Activated naive CD4-positive, alpha-beta T cell treated with Interleukin-2 at 50 U/mL for 16 hours (primary cell): ENCODE measurements at places on chromosomes 3 and 15.

DNA sequence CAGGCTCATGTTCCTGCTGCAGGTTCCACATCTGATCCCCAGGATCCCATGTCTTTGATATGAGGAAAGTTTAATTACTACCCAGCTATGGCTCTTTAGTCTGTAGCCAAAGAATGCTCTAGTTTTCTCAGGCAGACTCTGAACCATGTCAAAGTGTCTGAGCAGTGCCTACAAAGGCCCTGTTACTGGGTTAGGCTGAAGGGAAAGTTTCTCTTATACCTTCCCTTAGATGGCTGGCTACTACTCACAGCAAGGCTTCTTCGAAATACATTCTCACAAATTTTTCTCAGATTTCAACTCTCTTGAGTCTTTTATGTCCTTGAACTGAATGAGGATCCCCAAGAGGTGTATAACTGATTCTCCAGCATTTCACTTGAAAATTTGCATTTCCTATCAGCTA, 102.4 kb downstream of the NR1D2 start:
- no peak for DNase-seq

DNA sequence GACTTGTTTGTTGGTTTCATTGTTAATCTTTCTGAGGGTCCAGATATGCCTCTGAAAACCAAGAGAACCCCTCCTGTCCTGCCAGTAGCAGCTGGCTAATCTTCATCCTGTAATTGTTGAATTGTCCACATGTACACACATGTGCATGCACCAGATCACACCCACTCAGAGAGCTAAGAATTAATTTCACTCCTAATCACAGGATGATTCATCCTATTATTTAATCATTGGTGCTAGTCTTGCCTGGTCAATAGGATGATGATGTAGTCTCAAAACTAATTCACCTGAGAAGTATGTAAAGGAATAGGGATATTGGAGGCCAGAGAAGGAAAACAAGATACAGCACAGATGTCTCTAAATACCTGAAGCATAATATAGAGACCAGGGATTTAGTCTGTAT, 7.8 kb upstream of the AHSG start:
- no peak for DNase-seq

DNA sequence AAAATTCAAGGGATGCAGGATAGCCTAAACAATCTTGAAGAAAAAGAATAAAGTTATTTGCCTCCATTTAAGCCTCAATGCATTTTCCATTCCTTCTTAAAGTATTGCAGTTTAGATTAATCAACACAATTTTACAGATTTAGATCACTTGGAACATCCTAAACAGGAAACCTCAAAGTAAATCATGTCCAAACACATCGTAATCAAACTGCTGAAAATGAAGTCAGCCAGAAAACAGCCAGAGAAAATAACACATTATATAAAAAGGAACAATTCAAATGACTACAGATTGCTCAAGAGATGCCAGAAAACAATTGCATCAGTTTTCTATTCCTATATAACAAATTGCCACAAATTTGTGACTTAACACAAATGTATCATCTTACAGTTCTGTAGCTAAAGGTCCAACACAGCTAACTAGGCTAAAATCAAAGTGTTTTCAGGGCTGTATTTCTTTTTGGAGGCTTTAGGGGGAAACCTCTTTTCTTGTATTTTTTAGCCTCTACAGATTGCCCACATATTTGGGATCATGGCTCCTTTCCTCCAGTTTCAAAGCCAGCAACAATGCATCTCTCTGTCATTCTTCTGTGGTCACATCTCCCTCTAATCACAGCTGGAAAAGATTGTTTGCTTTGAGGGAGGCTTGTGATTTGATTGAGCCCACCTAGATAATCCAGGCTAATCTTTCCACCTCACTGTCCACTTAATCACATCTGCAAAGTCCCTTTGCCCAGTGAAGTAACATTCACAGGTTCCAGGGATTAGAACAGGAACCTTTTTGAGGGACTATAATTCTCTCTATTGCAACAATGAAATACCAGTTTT, 543.3 kb upstream of the UBE2E2 start:
- DNase-seq = no peak

DNA sequence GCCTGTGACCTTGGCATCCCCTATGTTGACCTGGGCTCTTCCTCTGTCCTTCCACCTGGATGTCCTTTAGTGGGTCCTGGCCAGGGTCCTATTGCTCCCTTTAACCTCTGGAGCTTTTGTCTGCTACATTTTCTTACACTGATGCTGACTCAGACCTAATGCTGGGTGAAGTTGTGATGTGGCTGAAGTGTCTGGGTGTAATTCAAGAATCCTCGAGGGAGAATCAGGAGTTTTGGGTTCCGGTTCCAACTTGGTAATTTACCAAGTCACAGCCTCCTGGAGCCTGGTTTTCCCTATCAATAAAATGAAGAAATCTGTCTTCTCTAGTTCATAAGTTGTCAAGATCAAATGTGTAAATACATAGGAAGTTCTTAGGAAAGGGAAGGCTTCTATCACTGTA, 25.6 kb downstream of the CEP19 start:
- no peak for DNase-seq

- no peak for DNase-seq
Measured at GRCh38 chr3:197125636-197126035, 96.0 kb upstream of the MELTF start.

- DNase-seq = no peak
Measured at GRCh38 chr3:41431386-41431785, 232.1 kb downstream of the CTNNB1 start.

- no peak for DNase-seq
Measured at GRCh38 chr3:127011270-127011992, 28.5 kb downstream of the PLXNA1 start.

DNA sequence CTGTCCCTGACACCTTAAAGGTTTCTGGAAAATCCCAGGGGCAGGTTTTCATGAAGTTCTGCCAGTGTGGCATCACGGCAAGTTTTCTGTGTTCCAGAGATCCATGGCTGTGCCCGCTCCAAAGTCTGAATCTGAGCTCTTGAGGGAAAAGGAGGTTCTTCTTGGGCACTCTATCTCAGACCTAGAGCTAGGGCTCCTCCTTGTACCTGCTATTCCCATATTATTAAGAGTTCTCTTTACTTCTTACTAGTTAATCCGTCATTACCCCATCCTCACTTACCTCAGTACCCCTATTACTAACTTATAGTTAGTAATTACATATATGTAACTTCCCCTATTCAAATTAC, 5.9 kb upstream of the TRA2B start:
- no peak for DNase-seq

DNA sequence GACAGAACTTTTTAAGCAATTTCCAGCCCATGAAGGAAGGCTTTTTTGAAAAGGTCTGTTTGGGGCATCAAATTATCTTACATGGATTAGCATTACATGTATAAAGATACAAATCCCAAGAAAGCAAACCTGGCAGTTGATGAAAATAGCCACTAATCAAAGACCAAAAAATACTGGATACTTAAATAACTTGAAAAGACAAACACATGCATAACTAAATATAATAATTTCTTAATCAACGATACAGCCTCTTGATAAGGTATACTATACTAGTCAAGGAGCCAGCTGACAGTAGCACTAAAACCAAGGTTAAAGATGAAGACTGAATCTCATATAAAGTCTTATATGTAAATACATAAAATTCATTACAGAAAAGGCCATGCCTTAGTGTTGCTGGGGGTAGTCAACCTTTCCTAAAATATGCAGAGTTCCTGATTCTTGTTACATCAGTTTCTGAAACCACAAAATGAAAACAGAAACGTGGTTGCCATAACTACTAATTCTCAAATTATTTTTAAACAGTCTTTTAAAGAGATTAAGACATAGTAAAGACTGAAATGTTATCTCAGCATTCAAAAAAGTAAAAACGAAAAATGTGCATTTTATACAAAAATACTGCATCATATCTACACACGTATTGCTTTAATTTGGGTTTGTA, 2.0 kb downstream of the ANKRD28 start:
- no peak for DNase-seq

GRCh38 chr3:81716870-81717509, 44.5 kb downstream of the GBE1 start:
- DNase-seq = no peak

- DNase-seq = no peak
Measured at GRCh38 chr15:60713119-60714084, 234.5 kb upstream of the ICE2 start.
